ENCODE measurements at places on chromosomes 13 and 19. TPM values are rescaled to one million over a fixed set of nuclear protein-coding genes. Genes with fewer than 3 reads are reported as not detected.

The FXYD3 gene
- 172 TPM for total RNA-seq

The SLAIN1 gene
- 13.3 TPM for total RNA-seq

The RUBCNL gene
- 5.0 TPM for total RNA-seq

The PSG1 gene
- not detected for total RNA-seq

- peak; percentile 24 for DNase-seq
Measured at GRCh38 chr19:13212759-13213330, 62.6 kb downstream of the IER2 start.

DNA sequence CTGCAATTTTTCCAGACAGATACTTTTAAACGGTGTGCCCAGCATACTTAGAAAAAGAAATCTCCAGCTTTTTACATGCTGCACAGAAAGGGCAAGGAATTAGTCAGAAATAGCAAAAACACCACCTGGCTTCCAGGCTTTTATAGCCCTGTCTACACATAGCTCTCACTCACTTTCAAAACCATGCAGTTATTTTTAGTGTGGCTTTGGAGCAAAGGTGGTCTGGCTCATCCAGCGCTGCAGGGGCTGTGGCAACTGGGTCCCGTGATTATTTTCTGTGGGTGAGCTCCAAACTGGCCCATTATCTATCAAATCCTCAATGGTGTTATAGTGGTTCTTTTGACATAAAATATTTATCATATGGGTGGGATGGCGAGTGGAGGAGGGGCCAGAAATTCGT, 57.0 kb downstream of the COL4A2 start:
- DNase-seq: no peak

DNA sequence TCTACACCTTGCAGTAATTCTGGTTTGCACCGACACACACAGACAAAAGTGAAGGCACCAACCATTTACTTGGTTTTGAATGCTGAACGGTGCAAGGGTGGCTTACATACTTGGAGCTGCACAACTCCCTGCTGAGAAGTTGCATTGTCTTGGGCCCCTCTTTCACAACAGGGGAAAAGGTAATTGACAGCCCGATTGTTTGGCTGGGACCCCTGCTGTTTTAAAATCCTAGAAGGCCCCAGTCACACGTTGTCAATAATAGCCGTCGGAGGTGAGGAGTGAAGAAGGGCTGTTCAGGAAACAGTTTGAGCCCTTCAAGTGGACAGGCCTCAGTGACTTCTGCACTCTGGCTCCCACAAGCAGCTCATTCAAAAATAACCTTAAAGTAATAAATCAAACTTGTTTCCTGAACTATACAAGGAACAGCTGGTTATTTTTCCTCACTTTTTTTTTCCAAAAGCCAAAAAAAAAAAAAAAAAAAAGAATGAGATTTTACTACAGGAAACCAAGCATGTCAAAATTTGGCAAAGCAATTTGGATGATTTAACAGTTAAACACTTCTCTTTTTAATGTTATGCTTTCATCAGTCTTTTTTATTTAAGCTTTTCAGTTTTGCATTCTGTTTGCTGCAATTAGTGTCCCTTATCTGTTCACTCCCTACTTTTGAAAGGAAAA, 19.0 kb upstream of the SPRY2 start:
- DNase-seq: peak; percentile 59

DNA sequence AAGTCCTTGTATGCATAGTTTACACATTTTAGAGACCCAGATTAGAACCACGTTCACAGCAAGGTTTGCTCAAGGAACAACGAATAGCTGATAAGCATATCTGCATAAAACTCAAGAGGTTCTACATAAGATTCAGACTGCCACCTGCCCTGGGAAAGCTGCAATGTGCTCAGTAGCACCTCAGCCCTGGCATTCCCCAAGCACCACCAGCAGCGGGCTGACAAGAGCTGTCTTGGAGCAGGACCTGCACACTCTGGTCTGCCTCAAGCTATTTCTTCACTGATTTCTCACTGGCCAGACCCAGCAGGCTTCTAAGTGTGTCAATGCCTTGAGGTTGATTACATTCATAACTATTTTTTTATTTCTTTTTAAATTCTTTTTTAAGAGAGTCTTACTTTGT, 65.8 kb upstream of the UQCRFS1 start:
- peak; percentile 10 for DNase-seq

GRCh38 chr13:77494226-77494625, 41.3 kb upstream of the SCEL start:
- no peak for DNase-seq

- no peak for DNase-seq
Measured at GRCh38 chr13:95123726-95124125, 177.5 kb downstream of the ABCC4 start.
